ENCODE measurements at places on chromosomes 5 and 9.

GRCh38 chr5:21181609-21182125, 1193.7 kb upstream of the CDH18 start:
- no peak for DNase-seq

DNA sequence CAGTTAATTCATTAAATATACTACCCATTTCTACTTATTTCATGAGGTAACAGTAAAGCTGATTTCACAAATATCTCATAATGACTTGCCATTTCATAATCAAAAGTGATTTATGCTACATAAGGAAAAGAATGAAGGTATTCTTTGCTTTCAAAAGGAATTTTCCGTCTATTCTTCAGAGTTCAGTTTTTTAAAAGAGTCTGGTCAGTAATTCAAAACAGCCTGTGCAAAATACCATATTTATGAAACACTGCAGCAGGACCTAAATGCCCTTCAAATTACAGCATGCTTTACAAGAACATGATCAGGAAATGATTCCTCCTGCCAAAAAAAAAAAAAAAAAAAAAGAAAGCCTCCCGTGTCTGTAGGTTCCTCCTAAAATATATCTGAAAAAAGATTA, 154.7 kb downstream of the KIAA0825 start:
- no peak for DNase-seq

DNA sequence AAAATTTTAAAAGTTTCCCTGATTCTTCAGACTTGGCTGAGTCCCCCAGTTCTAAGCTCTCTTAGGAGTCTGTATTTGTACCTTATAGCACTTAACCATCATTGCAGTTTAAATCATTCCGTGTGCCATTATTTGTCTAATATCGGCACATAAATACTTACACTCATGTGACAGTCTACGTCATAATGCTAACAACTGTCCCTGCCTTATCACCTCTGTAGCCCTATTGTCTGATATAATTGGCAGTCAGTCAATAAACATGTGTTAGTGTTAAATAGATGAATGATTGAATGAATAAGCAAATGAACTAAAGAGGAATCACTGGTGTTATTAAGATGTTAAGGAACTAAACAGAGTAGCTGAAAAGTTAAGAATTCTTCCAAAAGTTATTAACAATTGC, 287.8 kb downstream of the EBF1 start:
- DNase-seq, result no peak

DNA sequence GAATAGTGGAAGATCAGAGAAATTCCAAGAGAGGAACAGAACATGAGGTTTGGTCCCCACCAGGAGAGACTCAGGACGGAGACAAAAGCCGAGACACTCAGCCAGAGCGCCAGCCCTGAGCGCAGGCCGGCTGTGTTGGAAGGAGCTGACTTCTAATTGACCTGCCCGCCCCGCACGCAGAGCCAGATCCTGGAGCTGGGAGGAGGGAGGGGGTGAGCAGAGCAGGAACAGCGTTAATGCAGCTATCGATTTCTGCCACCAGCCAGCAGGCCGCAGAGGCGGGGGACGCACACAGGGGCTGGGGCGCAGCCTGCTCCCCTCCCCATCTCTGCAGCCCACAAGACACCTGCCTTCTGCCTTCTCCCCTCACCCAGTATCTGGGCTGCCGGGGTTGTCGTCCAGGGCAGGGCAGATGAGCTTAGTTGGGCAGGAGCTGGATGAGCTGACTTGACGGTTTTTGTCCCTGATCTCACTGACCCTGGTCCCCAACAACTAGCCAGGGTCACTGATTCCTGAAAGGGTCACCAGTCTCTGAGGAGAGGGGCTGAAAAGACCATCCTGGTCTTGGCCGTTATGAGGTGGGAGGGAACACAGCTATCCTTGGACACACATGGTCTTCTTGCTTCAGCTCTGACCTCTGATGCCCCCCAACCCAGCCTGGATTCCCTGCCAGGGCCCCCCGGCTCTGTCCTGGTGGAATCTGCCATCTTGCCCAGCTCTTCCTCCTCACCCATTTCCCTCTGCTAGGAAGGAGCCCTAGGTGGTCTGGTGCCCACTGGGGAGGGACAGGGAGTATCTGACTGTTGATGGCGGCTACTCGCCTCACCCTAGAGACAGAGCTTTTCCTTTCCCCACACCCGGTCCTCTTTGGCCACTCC, 29.8 kb downstream of the CXXC5 start:
- DNase-seq, result no peak

- DNase-seq, result no peak
Measured at GRCh38 chr9:109997682-109998081, 210.3 kb downstream of the C9orf152 start.

- DNase-seq, result no peak
Measured at GRCh38 chr9:11618241-11618805, 1005.5 kb upstream of the PTPRD start.

DNA sequence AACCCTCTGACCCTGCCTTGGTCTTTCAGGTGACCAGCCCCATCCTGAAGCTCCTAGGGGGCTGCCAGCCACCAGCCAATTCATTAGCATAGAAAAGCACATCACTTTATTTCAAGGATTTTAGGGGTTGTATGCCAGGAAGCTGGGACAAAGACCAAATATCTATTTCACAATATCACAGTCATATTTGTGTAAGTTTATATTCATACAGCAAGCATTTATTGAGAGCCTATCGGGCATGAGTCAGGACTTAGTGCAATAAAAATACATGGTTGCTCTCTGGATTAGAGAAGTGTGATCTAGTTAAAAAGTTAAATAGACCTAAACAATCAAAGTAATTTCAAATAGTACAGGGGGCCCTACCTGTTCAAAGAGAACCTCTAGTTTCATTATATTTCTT, 113.8 kb downstream of the ERCC6L2 start:
- DNase-seq, result no peak

GRCh38 chr5:67038817-67039603, 157.6 kb downstream of the CD180 start:
- no peak for DNase-seq

DNA sequence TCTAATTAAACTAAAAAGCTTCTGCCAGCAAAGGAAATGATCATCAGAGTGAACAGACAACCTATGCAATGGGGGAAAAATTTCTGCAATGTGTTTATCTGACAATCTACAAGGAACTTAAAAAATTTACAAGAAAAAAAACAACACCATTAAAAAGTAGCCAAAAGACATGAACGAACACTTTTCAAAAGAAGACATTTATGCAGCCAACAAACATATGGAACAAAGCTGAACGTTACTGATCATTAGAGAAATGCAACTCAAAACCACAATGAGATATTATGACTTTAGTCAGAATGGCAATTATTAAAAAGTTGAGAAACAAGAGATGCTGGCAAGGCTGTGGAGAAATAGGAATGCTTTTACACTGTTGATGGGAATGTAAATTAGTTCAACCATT, 530.4 kb upstream of the DAB2 start:
- DNase-seq, result no peak

GRCh38 chr9:68555437-68556150, 14.9 kb upstream of the TMEM252 start:
- DNase-seq, result no peak

- no peak for DNase-seq
Measured at GRCh38 chr9:113608082-113608685, 144.7 kb downstream of the RGS3 start.

- DNase-seq, result no peak
Measured at GRCh38 chr5:73901043-73901442, 275.0 kb downstream of the ARHGEF28 start.

- DNase-seq, result no peak
Measured at GRCh38 chr5:74953937-74954720, 87.9 kb upstream of the FAM169A start.

DNA sequence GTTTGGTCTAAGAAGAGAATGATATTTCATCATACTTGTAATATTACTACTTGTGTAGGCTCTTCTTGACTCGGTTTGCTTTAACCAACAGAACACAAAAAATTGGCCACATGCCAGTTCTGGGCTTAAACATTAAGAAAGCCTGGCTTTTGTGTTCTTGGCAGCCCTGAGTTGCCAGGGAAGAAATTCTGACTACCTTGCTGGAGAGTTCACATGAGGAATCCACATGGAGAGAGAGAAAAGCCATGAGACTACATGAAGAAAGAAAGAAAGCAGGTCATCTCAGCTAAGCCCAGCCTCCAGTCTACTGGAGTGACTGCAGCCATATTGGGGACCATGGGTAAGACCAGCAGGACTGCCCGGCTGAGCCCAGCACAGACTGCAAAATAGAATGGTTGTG, 524.8 kb downstream of the RAB3C start:
- DNase-seq, result no peak

GRCh38 chr5:61069150-61069549, 93.1 kb downstream of the SMIM15 start:
- no peak for DNase-seq

DNA sequence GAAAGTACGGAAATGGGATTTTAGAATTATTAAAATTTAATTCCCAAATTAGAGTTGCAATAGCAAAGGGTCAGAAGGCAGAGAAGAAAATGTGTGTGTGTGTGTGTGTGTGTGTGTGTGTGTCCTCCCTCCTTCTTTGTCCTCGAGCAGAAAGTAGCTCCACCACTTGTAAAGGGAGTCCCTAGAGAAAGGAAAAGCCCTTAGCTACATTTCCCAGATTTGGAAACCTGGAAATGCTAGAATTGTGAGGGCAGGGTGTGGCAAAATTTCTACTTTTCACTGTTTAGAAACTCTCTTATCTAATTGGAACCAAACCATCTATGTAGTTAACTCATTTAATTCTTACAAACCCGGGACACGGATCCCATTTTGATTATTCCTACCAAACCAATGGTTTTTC, 33.2 kb upstream of the LIFR start:
- no peak for DNase-seq

- no peak for DNase-seq
Measured at GRCh38 chr5:52283221-52283620, 504.5 kb upstream of the ITGA1 start.

DNA sequence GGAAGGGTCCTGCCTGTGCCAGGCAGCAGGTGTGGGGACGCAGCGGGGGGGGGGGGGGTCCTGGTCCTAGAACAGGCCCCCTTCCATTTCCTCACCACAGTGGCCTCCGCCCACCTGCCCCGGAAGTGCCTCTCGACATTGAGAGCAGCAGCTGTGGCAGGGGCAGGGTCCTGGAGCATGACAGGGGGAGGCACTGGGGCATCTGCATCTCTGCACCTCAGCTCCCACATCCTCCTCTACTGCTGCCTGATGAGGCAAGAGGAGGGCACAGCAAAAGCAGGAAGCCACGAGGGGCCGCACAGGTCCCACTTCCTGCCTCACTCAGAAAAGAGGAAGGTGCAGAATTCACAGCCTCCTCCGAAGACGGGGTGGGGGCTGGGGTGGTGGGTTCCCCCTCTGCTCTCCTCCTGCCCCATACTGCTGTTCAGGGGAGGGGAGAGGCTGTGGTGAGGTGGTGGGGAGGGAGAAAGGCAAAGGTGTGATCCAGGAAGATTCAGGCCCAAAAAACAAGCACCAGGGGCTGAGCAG, 14.8 kb downstream of the AKNA start:
- peak; percentile 57 for DNase-seq

GRCh38 chr9:2231829-2232228, 216.7 kb downstream of the SMARCA2 start:
- no peak for DNase-seq

- no peak for DNase-seq
Measured at GRCh38 chr5:36418152-36418979, 116.7 kb upstream of the RANBP3L start.
